Testis (tissue), 5 donors: ENCODE measurements at places on chromosomes 13 and 19. TPM values are rescaled to one million over a fixed set of nuclear protein-coding genes. Genes with fewer than 3 reads are reported as not detected.

GRCh38 chr13:19345158-19345557 is 163.5 kb upstream of the TUBA3C start:
- H3K27me3 ChIP-seq = no peaks in the 10 kb centered on the region
- peak overlapping the region; percentile 55 for H3K4me3 ChIP-seq
- H3K4me1 ChIP-seq = no peaks in the 10 kb centered on the region
- DNase-seq = no peak
- no peak overlapping the region for H3K27ac ChIP-seq

DNA sequence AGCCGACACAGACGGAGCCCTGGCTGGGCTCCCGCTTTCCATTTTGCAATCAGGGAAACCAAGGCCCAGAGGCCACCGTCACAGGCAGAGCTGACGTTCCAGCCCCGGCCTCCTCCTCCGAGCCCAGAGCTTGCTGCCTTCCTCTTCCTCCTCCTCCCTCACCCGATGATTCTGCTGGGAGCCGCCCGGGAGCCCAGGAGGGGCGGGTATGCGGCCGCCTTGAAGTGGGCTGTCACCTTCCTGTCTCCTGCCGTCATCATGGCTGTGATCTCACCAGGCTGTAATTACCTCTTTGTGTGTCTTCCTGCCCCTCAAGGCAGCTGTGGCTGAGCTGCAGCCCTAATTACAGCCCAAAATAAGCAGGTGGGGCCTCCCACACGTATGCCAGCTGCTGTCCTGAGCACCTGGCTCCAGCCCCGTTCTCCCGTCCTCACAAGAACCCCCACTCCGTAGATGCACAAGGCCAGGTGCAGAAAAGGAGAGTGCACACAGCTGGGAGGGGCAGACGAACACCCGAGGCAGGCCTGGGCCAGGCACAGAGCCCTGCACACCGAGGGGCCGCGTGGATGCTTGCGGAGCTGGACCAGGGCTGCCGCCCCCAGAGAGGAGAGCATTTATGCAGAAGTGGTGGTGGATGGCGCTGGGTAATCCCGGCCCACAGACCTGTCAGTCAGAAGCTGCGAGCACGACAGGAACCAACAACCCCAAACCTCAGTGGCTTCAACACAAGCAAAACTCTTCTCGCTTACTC is 4.0 kb downstream of the TPGS1 start:
- no peak overlapping the region for H3K27ac ChIP-seq
- no peak for DNase-seq
- no peaks in the 10 kb centered on the region for H3K36me3 ChIP-seq

DNA sequence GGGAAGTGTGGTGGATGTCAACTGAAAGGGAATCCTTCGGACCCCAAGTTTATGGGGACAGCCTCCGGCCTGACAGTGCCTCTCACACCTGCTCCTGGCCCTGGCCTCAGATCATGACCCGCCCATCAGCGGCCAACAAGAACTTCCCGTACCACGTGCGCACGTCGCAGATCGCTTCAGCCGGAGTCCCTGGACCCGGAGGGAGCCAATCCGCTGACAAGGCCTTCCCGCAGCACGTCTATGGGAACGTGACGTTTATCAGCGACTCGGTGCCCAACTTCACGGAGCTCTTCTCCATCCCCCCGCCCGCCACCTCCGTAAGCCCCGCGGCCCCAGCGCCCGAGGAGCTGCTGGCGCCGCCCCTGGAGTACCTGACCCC is 2.0 kb upstream of the MEGF8 start:
- no peaks in the 10 kb centered on the region for H3K27me3 ChIP-seq
- H3K27ac ChIP-seq = no peak overlapping the region
- peak overlapping the region; percentile 83 for H3K4me3 ChIP-seq
- DNase-seq = peak; percentile 42
- peaks cover 17% of the 10 kb centered on the region for H3K4me1 ChIP-seq

- no peaks in the 10 kb centered on the region for H3K36me3 ChIP-seq
- no peak for DNase-seq
- no peaks in the 10 kb centered on the region for H3K27me3 ChIP-seq
- no peak overlapping the region for H3K27ac ChIP-seq
- peaks cover 6% of the 10 kb centered on the region for H3K4me1 ChIP-seq
- H3K4me3 ChIP-seq = no peak overlapping the region
These were observed 14.8 kb downstream of the DDX39A start for GRCh38 chr19:14404312-14404711.

- no peaks in the 10 kb centered on the region for H3K27me3 ChIP-seq
- H3K27ac ChIP-seq = no peak overlapping the region
- peak overlapping the region; percentile 78 for H3K4me3 ChIP-seq
These were observed 28.4 kb downstream of the ZNF844 start for GRCh38 chr19:12092956-12093355.

Gene KIR3DL2
- not detected for polyA plus RNA-seq

Gene TJP3
- 125 TPM for polyA plus RNA-seq

Gene CYP4F22
- 2.5 TPM for polyA plus RNA-seq
